ENCODE measurements at places on chromosomes 13 and 19.

DNA sequence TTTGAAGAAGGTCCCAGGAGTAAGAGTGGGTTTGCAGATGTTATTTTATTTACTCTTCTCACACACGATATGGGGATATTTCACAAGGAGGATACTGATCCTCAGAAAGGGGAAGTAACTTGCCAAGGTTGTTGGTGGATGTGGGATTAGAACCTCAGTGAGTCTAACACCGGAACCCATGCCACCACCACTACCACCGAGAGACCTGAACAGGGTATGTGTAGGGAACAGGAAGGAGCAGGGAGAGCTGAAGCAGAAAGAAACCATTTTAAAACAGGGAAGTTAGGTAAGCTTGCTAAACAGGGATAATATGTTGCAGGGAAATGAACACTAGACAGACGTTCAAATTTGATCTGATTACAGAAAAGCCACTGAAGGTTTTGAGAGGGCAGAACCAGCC is 11.6 kb upstream of the CEACAM3 start:
- DNase-seq = no peak

DNA sequence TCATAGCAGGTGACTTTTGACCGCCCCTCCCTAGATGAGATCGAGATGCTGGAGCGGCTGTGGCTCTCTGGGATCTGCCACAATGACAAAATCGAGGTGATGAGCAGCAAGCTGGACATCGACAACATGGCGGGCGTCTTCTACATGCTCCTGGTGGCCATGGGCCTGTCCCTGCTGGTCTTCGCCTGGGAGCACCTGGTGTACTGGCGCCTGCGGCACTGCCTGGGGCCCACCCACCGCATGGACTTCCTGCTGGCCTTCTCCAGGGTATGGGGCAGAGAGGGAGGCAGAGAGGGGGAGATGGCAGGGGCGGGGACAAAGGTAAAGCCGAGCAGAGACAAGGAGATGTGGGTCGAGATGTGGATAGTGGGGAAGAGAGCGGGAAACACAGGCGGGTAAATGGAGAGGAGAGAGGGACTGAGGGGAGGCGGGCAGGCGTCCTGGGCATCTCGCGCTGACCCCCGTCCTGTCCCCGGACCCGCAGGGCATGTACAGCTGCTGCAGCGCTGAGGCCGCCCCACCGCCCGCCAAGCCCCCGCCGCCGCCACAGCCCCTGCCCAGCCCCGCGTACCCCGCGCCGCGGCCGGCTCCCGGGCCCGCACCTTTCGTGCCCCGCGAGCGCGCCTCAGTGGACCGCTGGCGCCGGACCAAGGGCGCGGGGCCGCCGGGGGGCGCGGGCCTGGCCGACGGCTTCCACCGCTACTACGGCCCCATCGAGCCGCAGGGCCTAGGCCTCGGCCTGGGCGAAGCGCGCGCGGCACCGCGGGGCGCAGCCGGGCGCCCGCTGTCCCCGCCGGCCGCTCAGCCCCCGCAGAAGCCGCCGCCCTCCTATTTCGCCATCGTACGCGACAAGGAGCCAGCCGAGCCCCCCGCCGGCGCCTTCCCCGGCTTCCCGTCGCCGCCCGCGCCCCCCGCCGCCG is 3.4 kb upstream of the GRWD1 start:
- DNase-seq = no peak

GRCh38 chr19:31177246-31177645 is 172.0 kb downstream of the TSHZ3 start:
- DNase-seq = no peak

- no peak for DNase-seq
Measured at GRCh38 chr19:1156305-1156801, 17.7 kb downstream of the SBNO2 start.

DNA sequence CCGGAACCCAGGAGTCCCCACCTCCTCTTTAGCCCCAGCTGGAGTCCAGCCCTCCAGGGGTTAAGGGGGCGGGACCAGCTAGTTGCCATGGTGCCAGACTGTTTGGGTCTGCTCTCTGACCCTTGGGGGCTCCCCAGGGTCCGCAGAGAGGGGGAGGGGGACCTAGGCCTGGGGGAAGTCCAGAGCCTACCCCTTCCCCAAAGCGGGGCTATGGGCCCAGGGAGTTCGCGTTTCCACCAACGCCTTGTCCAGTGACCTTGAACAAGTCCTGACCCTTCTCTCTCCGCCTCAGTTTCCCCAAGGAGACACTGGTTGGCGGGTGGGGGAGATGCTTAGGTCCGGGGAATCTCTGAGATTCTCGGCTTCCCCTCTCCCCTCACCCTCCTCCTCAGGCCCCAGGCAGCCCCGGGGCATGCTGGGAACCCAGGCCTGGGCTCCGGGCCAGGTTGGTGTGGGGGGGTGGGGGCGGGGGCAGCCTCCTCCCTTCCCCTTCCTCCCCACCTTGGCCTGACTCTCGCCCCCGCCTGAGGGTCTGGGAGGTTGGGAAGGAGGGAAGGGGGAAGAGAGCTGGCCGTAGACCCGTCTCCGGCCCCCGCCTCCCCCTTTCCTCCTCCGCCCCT is 2.6 kb upstream of the SPACA6 start:
- DNase-seq = peak; percentile 96

GRCh38 chr19:43148233-43148632 is 38.1 kb downstream of the PSG5 start:
- no peak for DNase-seq

- DNase-seq = peak; percentile 95
Measured at GRCh38 chr19:36915992-36916830, at the start of the genes ZNF568 and ZNF829. ZNF568 (plus strand) TSS chr19:36916332; CDS start chr19:36922771, 6,439 bp downstream. ZNF829 (minus strand) TSS chr19:36916291; CDS start chr19:36915167, 1,124 bp downstream.

Data from left hindlimb (tissue), 1 donor.